ENCODE measurements at places on chromosomes 4 and X.

DNA sequence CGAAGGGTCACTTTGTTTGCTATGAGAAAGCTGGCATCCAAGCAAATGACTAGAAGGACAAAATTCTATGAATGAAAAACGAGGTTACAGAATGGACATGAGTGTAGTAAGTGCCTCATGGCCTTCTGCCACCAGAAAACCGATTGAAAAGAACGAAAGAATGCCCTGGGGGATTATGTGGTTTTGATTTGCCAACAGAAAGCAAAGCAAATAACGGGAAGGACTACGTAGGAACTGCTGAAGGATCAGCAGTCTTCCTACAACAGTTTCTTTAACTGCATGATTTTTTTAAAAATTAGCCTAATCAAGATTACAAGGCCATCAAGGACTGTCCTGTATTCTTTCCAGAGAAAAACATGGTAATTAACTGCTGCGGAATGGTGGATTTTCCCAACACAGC lies 50.6 kb downstream of the NRK start:
- no peak for DNase-seq

DNA sequence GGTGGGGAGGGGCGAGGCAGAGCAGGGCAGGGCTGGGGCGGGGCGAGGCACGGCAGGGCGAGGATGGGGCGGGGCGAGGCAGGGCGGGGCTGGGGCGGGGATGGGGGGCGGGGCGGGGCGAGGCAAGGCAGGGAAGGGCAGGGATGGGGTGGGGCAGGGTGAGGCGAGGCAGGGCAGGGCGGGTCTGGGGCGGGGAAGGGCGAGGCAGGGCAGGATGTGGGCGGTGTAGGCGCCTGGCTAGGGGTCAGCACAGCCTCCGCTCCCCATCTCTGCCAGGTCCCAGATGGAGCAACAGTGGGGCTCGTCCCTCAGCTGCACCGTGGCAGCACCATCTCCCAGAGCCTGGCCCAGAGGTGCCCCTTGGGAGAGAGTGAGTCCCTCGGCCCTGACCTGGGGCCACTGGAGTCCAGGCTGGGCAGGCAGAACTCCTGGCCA lies 4.2 kb upstream of the SRPK3 start:
- DNase-seq: no peak

DNA sequence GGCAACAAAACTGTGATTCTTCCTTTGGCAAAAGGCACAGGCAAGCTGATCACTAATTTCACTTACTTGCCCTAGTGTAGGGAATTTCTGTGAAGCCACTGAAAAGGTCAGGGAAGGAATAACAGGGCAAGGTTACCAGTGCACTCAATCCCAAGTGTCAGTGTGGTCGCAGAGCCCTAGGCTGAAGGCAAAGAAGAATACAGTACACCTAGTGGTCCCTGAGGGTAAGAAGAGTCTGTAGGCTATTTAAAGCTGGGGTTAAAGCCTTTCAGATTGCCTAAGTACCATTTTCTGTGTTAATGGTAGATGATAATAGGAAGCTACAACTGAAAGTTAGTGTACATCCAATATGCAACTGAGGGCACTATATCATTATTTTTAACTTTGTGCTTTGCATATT lies 173.6 kb upstream of the NRK start:
- DNase-seq: no peak

DNA sequence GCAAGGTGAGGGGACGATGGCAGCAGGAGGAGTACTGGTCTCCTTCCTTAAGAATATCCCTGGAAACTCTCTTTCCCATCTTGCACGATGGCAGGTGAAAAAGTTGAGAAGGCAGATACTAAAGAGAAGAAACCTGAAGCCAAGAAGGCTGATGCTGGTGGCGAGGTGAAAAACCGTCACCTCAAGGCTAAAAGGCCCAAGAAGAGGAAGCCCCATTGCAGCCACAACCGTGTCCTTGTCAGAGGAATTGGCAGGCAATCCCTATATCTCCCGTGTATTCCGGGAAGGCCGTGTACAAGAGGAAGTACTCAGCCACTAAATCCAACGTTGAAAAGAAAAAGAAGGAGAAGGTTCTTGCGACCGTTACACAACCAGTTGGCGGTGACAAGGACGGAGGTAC lies 40.0 kb downstream of the CRLF2 start:
- DNase-seq: no peak

DNA sequence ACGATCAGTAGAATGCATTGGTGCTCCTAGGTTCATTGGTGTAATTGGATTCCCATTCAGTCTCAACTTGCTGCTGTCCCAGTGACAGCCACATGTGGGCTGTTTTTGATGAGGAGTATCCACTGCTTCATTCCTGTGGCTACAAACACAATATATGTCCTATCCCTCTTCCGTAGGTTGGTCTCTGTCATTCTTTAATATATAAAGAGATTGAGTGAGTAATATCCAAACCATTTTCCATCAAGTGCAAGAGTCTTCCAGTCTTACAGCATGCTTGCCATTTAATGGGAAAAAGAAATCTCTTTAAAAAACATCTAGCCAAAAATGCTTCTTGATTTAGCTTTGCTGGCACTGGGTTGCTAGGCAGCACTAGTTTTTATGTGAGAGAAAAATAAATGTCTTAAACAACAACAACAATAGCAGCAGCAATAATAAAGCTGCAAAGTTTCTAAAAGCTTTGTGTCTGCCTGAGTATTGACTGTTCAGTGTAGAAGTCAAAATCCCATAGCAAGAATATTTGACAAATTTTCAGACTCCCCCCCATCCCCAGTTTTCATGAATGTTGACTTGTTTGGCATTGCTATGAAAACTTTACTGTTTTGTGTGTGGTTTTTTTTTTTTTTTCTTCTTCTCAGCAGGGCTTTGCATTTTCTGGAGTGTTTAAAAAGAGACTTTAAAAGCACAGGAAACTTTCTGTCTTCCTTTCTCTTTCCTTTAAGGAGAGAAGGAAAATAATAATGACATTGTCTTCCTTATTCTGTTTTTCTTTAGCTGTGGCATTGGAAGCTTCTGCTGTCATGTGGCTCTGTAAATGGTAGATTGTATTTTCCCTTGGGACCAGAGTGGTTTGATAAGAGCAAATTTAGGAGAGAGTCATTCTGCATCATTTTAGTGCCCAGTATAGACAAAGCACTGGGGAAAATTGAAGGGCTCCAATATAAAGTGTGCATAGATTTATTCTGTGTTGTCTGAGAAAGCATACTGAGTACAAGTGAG lies 244.3 kb downstream of the ARHGAP10 start:
- no peak for DNase-seq

DNA sequence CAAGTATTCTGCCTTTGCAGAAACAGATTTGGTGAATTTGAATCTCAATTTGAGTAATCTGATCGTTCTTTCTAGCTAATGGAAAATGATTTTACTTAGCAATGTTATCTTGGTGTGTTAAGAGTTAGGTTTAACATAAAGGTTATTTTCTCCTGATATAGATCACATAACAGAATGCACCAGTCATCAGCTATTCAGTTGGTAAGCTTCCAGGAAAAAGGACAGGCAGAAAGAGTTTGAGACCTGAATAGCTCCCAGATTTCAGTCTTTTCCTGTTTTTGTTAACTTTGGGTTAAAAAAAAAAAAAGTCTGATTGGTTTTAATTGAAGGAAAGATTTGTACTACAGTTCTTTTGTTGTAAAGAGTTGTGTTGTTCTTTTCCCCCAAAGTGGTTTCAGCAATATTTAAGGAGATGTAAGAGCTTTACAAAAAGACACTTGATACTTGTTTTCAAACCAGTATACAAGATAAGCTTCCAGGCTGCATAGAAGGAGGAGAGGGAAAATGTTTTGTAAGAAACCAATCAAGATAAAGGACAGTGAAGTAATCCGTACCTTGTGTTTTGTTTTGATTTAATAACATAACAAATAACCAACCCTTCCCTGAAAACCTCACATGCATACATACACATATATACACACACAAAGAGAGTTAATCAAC lies 15.3 kb downstream of the PLP1 start:
- DNase-seq: no peak

DNA sequence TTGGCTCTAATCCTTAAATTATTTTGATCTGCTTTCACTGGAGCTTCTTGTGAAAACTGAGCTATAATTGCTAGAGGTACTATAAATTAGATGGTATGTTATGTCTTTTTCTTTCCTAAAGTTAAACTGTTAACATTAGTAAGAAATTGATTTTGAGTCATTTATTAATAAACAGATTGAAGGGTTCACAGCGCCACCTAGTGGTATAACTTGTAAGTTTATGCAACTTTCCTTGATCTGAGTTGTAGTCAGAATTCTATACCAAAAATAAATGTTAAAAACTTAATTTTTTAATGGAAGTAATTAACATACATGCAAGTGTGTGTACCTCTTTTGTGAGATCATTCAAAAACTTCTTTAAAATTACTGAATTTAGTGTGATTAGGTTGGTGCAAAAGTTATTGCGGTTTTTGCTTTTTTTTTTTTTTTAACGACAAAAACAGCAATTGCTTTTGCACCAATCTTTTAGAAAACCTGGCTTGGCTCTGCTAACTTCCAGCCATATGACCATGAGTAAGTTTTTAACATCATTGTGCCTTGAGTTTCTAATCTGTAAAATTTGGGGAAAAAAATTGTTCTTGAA lies 151.5 kb downstream of the CENPC start:
- DNase-seq: peak; percentile 14

GRCh38 chr4:114284629-114285028 lies 305.2 kb upstream of the ARSJ start:
- no peak for DNase-seq

DNA sequence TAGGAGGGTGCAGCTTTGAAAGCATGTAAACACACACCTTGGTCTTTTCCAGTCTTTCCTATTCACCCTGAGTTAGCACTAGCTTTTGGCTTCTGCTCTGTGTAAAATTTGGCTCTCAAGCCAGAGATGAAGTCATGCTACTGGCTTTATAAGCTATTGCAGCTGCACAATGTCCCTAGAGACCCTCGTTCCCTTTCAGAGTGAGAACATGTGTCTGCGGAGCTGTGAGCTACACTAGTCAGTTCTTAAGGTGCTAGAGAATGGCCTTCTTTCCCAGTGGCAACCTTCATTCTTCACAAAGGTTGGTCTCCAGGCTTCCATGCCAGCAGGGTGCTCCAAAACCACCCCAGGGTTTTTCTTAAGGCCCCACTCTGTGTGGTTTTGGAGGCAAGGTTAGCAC lies 199.1 kb downstream of the SPATA18 start:
- peak; percentile 65 for DNase-seq

GRCh38 chrX:2502120-2502667 lies 1.4 kb upstream of the DHRSX start:
- DNase-seq: no peak

DNA sequence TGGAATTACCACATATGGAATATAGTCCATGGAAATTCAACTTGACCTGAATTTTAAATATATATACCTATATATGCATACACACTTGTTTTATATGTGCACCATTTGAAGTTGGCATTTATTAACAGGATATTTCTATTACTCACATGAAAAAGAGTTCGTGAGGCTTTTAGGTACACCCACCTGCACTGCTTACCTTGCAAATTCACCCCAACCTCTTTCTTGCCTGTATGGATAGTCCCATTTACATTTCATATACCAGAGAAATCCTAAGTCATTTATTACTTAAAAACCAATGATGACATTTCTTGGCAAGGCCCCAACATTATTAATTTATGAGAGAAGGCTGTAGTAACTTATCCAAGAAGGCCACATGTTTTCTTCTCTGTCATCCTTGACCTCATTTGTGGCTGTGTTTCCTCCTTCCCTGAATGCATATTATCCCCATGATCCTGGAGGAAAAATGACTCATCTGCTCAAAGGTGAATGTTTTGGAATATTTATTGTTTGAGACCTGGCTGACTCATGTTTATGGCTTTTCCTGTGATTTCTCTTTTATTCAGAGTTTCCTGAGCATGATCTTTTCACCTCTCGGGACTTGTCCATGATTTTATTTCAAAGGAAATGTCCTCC lies 62.2 kb upstream of the FAM241A start:
- peak; percentile 51 for DNase-seq

DNA sequence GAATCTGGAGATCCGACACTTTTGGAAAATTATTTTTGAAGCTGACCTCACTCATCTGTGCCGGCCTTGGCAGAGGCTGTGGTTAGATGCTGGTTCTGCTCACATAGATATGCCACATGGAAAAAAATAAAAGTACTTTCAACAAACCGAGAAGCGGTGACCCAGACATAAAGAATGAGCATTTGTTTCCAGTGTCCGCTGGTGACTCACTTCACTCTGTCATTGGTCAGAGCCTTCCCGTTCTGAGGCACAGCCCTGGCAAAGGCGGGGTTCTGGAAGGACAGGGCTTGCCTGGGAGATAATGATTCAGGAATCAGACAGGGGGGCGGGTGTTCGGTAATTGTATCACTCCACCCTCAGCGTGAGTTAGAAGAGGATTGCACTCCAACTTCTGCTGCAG lies 172.4 kb upstream of the MXRA5 start:
- peak; percentile 93 for DNase-seq

GRCh38 chr4:84753321-84753972 lies 170.5 kb downstream of the CDS1 start:
- no peak for DNase-seq

DNA sequence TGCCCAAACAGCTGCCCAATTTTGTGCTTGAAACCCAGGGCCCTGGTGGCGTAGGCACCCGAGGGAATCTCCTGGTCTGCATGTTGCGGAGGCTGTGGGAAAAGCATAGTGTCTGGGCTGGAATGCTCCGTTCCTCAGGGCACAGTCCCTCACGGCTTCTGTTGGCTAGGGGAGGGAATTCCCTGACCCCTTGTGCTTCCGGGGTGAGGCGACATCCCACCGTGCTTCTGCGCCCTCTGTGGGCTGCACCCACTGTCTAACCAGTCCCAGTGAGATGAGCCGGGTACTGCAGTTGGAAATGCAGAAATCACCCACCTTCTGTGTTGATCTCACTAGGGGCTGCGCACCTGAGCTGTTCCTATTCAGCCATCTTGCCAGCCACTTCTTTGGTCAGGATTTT lies 399.4 kb upstream of the FTHL17 start:
- DNase-seq: no peak
